GM04503 (cell line): ENCODE measurements at places on chromosomes 6 and 20.
A peak's percentile ranks its signal among the peaks of the same experiment; 100 is the strongest.

- DNase-seq, result peak; percentile 92
These were observed 143.2 kb downstream of the CEBPB start for GRCh38 chr20:50333812-50334211.

DNA sequence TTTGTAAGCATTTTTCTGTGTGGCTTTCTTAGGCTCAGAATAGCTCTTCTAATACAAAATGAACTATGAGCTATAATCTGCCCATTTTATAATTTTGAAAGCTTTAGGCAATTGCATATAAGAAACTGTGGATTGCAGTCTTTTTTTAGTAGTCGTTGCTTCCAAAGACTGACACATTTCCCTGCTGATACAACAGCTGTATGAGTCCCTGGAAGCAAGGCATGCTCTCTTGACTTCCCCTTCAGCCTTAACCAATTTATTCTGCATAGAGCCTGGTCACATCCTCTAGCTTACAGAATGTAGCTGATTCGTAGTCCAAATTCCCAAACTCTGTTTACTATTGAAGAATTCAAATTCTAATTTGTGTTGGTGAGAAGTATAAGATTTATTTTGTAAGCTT lies 155.3 kb upstream of the EYA4 start:
- no peak for DNase-seq

DNA sequence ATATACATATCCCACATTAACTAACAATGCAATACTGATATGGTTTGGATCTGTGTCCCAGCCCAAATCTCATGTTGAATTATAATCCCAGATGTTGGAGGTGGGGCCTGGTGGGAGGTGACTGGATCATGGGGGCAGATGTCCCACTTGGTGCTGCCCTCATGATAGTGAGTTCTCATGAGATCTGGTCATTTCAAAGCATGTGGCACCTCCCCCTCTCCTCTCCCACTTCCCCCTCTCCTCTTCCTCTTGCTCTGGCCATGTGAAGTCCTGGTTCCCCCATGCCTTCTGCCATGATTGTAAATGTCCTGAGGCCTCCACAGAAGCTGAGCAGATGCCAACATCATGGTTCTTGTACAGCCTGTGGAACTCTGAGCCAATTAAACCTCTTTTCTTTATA lies 71.2 kb downstream of the FYN start:
- DNase-seq, result no peak

DNA sequence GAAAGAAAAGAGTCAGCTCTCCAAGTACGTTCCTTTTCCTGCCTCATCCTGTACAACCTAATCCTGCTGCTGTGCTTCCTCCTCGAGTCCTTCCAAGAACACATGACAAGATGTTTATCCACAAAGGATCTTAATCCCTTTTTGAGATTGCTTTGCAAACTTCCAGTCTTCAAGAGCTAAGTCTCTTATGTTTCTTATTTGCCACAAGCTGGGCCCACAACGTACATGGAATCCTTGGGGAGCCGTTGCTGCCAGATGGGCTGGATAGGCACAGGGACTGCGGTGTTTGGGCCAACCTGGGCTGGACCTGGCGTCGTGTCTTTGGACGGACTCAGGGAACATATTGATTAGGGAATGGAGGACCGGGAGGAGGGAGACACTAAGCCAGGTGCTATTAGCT lies 79.7 kb upstream of the AFDN start:
- DNase-seq, result no peak

DNA sequence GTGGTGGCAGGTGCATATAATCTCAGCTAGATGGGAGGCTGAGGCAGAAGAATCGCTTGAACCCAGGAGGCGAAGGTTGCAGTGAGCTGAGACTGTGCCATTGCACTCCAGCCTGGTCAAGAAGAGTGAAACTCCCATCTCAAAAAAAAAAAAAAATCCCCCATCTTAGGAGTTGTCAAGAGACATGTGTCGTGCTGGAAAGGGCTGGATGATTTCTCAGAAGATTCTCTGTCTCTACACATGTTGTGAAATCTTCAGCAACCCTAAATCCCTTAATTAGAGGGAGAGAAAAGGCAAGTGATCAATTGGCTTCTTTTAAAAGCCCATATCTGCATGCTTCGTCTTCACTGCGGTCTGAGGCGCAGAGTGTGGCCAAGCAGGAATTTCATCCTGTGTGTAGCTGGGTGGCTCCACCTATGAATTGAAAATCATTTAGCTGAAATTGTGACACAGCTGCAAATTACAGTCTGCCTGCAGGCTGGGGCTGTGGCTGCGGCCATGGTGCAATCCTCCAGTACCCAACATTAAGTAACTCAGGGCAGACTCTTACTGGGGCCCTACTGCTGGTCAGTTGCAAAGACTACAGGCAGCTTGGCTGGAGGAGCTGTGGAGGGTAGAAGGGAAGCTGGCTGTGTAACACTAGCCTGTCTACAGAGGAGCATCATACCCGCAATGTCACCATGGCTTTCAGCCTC lies 3.2 kb upstream of the TGM3 start:
- DNase-seq, result no peak
